Vagina (tissue), 2 donors: ENCODE measurements at places on chromosomes 7 and 10. TPM values are rescaled to one million over a fixed set of nuclear protein-coding genes. Genes with fewer than 3 reads are reported as not detected.

GRCh38 chr7:21167942-21168341, 259.9 kb upstream of the SP4 start:
- DNase-seq = no peak

DNA sequence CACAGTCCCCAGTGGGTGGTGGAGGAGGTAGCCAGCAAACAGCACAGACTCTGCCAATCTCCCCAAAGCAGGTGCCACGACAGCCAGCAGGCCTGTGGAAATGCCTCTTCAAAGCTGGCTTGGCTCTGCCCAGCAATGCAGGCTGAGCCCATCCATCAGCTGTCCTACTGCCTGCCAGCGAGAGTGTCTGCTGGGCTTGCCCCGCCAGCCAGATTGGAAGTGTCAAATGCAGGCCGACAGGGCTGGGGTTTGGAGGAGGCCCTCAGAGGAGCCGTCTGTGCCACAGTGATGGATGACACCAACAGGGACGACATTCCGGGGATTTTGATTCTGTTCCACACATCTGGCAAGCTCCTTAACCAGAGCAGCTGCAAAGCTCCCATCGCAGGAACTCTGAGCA, 16.7 kb downstream of the HABP2 start:
- DNase-seq = no peak

DNA sequence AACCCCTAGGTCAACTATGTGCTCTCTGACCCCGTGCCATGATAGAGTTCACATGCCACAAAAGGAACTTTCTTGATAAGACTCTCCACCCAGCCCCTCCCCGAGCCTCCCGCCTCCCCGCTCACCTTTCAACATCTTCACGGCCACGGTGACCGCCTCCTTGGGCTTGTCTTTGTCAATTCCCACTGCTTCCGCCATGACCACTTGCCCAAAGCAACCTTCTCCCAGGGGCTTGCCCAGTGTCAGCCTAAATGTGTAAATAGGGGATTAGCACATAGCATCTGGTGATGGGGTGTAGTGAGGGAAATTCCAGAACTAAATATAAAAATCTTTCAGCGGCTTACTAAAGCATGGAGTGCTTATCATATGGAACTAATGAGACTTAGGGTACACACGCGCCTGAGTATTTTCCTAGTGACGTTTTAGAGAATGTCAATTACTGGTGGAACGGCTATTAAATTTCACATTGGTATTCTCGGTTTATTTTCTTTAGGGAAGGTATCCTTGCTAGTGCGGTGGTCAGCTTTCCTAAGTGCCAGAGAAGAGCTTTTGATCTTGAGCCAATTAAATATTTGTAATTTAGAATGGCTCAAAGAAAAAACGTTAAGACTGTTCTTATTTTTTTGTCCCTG, 97.4 kb downstream of the FGFR2 start:
- no peak for DNase-seq

GRCh38 chr10:11382187-11382586, 229.3 kb downstream of the USP6NL start:
- no peak for DNase-seq

- no peak for DNase-seq
Measured at GRCh38 chr7:135620980-135621850, 41.1 kb upstream of the STMP1 start.

The OPN1SW gene
- not detected for total RNA-seq

DNA sequence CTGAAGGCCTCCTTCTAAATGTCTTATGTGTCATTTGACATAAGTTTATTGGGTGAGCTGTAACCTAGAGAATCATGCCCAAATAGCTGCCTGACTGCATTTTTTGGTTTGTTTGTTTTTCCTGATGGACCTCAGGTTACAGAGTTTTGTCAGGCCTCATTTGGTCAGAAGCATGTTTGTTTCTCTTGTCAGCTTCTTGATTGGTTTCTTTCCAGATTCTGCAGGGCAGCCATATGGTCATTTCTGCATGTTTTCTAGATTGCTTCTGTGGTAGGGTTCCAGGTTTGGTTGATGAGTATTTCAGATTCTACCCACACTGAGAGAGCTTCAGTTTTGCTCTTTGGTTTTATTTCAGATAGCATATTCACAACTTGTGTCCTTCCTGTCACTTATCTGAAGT, 28.0 kb downstream of the GLCCI1 start:
- DNase-seq = no peak

The LIPK gene
- total RNA-seq = not detected

GRCh38 chr7:16264036-16264819, 157.1 kb downstream of the CRPPA start:
- DNase-seq = no peak

The SLC26A5 gene
- total RNA-seq = not detected

DNA sequence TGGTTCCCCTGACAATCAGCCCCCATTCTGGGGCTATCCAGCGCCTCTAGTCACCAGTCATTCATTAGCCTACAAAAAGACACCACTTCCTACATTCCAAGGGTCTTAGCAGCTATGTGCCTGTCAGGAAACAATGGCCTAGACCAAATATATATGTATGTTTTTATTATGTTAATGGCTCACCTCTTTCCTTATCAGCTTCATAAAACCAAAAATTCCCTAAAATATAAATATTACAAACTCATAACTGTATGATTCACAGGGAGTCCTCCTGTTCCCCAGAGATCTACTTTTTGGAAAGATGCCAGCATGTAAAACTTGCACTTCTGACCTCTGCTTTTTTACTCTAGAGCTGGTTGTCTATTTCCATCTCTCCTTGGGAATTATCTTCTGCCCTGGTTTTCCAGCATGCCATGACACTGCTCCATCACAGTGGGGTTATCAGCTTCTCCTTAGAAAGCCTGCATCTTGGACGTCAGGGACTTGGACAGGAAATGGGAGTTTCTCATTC, 79.2 kb downstream of the ABCA13 start:
- no peak for DNase-seq

- DNase-seq = no peak
Measured at GRCh38 chr10:45373576-45374349, at the start of gene ALOX5. Gene ALOX5, plus strand, starts transcription at chr10:45374216. Its CDS starts 64 bp downstream, at chr10:45374280.

DNA sequence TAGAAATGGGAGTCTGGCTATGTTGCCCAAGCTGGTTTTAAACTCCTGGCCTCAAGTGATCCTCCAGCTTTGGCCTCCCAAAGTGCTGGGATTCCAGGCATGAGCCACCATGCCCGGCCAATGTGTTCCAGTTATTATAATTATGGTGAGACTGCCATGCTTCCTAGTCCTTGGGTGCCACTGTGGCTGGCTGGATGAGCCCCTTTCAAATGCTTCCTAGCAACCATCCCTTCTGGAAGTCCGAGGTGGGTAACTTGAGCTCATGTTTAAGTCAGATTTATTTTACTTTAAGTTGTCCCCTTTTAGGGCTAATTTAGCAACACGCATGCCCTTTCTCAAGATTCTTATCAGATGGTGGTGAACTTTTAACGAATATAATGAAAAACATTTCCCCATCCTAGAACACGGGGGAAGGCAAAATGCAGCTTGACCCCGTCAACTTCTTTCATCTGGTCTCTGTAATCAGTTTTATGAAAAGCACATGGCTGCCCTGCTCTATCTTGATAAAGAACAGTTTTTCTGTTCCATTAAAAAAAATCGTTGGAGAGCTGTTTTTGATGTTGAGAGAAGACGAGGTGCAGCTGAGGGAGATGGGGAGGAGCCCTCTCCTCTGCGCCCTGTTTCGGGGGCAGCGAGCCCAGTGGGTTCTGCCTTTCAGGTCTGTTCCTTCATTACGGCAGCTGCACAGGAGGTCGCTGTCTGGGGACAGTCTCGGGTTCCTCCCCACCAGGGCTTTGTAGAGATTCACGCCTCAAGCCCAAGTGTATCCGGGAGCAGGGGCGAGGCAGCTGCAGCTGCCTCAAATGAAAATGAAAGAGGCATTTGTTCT, 61.0 kb upstream of the MKI67 start:
- DNase-seq = no peak

GRCh38 chr10:84987039-84987438, 658.6 kb downstream of the CCSER2 start:
- no peak for DNase-seq

DNA sequence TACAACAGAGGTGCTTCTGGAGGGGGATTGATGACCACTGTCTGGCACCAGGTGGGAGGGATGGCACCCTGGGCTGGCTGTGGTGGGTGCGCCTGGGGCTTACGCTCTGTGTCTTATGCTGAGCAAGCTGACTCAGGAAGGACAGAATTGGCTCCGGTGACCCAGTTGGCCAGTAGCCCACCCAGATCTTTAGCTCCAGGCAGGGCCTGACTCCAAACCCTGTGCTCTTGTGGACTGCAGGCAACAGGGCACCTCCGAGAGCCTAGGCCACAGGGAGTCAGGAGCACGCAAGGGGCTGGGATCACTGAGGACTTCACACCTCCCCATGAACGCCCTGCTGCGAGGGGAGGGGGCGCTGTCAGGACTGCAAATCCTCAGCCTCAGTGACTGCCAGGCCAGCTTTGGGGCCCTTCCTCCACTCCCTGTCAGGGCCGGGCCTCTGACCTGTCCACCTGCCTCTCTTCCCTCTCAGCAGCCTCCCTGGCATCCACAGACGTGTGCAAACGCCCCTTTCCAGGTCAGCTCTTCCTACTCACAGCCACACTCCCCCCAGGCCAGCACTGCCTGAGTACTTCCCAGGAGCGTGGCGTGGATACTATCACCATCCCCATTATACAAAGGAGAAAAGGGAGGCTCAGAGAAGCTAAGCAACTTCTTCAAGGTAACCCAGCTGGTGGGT, 118.7 kb downstream of the SLIT1 start:
- DNase-seq = no peak

- peak; percentile 52 for DNase-seq
Measured at GRCh38 chr10:132061465-132061864, 4.3 kb upstream of the JAKMIP3 start.

GRCh38 chr7:141184532-141185190, 110.8 kb downstream of the TMEM178B start:
- DNase-seq = peak; percentile 56

The TMEM229A gene
- total RNA-seq = not detected

The ANXA8 gene
- 135 TPM for total RNA-seq

GRCh38 chr10:112952282-112953173, 2.5 kb downstream of the TCF7L2 start:
- DNase-seq = no peak

DNA sequence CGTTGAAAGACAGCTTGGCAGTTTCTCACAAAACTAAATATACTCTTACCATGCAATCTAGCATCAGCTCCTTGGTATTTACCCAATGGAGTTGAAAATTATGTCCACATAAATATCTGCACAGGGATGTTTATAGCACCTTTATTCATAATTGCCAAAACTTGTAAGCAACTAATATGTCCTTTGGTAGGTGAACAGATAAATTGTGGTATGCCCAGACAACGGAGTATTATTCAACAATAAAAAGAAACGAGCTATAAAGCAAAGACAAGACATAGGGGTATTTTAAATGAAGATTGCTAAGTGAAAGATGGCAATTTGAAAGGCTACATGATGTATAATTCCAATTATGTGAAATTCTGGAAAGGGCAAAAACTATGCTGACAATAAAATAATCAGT, 162.5 kb upstream of the PTN start:
- no peak for DNase-seq

The TECPR1 gene
- total RNA-seq = 19.6 TPM

GRCh38 chr7:95246831-95247370, 77.4 kb downstream of the PON1 start:
- DNase-seq = no peak

The GPNMB gene
- total RNA-seq = 113 TPM

The ZEB1 gene
- 82.7 TPM for total RNA-seq

DNA sequence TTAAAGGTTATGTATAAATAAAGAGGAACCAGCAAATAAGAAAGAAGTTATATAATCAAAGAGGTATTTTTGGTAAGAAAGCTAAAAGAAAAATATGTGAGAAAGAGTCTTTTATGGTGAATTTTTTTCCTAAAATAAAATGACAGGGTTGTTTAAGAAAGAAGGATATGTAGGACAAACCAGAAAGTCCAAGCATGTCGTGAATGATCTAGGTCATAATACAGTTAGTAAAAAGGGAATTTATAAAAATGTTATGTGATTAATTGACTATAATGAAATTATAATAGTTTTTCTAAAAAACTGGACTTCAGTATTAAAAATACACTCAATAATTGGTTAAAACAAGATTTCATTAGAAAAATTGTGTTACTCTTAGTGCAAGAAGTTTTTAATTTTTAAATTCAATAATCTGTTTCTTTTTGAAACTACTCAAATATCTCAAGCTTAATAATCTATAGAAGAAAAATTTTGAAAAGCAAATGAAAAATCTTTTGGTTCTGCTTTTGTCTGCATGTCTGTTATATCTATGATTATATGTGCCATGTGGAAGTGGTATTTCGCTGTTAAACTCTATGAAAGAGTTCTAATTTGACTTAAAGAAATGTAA, 23.3 kb downstream of the AVL9 start:
- DNase-seq = no peak

DNA sequence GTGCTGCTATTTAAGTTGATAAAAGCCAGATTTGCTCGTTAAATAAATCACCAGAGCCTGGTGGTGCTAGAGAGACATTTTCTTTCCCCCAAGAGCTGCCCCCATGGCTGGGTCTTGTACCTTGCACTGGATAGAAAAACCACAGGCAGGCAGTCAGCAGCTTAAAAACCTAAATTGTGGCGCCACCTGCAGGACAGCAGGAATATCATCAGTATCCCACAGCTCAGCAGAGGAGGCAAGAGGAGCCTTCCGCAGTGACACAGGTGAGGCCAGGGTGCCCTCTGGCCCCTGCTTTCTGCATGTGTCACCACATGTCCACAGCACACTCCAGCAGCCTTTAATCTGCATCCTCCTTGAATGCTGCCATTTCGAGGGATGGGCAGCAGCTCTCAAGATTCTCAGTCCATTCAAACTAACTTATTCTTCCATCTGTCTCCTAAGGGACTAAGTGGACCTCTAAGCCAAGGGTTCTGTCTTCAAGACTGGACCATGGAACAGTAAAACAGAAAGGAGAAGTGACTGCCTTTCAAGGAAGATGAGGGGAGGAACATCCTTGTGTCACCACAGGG, 4.5 kb upstream of the PLXNA4 start:
- peak; percentile 88 for DNase-seq

- no peak for DNase-seq
Measured at GRCh38 chr7:68900096-68900495, 698.2 kb upstream of the AUTS2 start.

DNA sequence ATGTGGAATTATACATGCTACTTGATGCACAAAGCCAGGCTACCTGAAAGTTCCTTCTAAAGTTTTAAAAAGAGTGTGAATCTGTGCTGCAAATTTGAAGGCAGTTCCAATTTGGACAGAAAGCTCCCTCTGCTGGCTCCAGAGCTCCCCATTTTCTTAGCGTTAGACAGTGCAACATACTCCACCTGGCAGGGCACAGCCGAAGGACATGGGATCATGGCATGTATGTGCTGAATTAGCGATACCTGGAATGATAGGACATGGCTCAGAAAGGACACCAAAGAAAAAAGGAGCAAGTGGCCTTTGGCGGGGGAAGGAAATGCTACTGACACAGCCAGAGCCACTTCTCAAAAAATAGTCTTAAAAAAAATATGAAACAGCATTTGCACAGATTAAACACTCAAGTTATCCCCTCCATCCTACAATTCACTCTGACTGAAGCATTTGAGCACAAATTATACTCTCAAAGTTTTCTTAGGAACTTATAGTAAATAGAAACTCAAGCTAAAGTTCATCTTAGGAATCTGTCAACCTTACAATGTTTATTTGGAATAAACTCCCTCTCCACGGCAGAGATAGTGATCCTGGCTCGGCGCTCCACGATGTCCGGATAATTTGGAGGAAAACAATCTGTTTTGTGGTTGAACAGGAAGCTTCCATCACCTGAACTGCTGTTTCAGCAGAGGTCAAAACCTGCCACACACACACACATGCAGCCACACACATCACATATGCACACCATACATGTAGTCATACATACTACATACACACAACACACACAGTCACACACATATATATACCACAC, 80.0 kb downstream of the C7orf25 start:
- no peak for DNase-seq

GRCh38 chr7:18971839-18972238, 145.6 kb downstream of the TWIST1 start:
- DNase-seq = no peak

- DNase-seq = no peak
Measured at GRCh38 chr10:113369365-113369694, 183.5 kb upstream of the HABP2 start.
